ENCODE measurements at places on chromosomes 11 and 22. TPM values are rescaled to one million over a fixed set of nuclear protein-coding genes. Genes with fewer than 3 reads are reported as not detected.

DNA sequence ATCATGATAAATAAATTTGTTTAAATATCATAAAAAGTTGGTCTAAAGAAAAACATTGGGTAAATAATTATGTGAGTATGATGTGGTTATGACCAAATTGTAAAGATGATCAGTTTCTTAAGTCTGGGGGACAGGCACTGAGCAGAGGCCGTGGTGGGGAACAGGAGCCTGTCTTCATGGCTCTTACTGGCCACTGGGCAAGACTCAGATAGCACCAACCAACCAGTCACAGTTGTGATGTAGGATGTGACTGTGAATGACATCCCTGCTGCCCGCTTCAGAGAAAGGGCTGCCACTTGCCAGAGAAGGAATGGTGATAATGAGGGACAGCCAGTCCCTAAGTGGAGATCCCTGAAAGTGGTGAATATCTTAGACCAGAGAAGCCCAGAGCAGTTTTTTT is 7.0 kb downstream of the PTPRJ start:
- no peak for DNase-seq

- DNase-seq: no peak
These were observed 112.7 kb downstream of the FCHSD2 start for GRCh38 chr11:73029403-73029802.

Gene MISFA
- total RNA-seq: 5.0 TPM

Gene RASD2
- 26.7 TPM for total RNA-seq

GRCh38 chr11:127050186-127050585 is 49.6 kb upstream of the KIRREL3 start:
- DNase-seq: no peak
